ENCODE measurements at places on chromosomes 2 and 18.

GRCh38 chr2:239966853-239967552, 58.1 kb downstream of the NDUFA10 start:
- peak; percentile 61 for ATAC-seq

- ATAC-seq: peak; percentile 46
Observed at GRCh38 chr2:53786352-53786704, 425 bp downstream of the ASB3 start.

DNA sequence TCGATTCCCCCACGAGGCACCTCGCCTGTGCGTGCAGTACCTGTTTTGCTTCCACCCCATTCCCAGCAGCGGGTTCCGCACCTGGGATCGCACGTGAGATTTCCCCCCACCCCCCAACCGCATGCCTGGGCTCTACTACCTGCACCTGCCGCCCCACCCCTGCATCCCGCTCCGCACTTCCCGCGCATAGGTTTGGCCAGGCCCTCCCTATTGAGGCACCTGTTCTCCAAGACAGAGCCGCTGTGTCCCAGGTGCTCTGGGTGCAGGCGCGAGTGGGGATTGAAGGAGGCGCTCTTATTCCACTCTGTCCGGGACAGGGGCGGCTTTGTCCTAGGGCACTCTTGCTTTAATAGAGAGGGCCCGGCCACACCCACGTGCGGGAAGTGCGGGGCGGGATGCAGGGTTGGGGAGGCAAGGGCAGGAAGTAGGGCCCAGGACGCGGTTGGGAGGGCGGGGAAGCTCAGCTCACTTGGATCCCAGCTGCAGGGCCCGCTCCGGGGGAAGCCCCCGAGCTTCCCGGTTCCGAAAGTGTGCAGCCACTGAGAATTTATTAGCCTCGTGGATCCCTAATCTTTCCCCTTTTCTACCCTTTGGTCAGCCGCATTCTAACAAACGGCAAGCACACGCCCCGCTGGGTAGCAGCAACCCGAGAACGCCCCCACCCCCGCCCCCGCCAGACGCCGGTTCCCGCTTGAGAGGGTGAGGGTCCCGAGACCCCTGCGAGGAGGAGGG, 670 bp upstream of the MOCOS start:
- ATAC-seq: peak; percentile 29

GRCh38 chr18:50155406-50155805, 39.5 kb downstream of the MYO5B start:
- ATAC-seq: no peak

GRCh38 chr2:83594241-83595120, 864.6 kb downstream of the SUCLG1 start:
- ATAC-seq: no peak

GRCh38 chr2:196725218-196725617, 74.3 kb downstream of the GTF3C3 start:
- ATAC-seq: no peak

GRCh38 chr2:95761556-95761955, 169.8 kb downstream of the TRIM43 start:
- no peak for ATAC-seq

GRCh38 chr2:64708829-64709228, 55.1 kb upstream of the SERTAD2 start:
- no peak for ATAC-seq

- no peak for ATAC-seq
Observed at GRCh38 chr2:202269585-202269984, 4.0 kb downstream of the NOP58 start.

DNA sequence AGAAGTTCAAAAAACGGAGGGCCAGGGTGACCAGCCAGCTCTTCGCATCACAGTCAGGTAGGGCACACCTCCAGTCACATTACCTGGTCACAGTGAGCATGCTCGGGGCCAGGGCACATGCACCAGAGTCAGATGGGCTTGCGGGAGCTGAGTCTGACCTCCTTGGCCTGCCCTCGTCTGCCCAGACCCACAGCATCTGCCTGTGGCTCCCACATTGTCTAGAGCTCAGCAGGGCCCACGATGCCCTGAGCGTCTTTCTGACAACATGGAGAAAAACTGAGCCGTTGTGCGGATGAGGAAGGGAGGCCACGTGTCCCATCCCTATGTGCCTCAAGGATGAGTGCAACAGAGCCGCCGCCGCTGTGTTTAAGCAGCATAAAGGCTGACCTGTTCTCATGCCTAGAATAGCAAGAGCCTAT, 37.6 kb downstream of the CRACDL start:
- no peak for ATAC-seq

- no peak for ATAC-seq
Observed at GRCh38 chr2:174577967-174578589, 19.5 kb downstream of the WIPF1 start.

DNA sequence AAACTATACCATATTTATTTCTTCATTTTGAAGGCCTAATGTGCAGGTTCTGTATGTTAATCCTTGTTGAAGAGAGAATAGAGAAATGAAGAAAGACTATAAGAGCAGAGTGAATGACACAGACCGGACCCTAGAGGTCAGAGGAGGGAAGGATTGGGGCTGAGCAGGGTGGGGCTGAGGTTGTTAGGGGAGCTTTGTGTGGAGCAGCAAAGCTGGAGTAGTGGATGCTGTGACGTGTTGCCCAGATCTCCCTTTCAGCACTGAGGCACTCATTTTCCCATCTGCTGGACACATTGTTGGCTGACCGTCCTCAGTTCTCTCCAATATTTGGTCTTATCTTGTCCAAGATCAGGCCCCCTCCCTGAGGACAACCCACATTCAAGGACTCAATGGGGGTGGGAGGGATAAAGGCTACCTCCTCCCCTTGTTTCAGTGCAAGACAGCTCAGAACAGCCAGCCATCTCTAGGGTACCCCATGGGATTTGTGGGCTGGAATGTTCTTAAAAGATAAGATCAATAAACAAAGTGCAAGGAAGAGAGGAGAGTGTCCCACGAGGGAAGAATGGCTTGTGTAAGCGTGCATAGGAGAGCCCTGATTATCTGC, 143.6 kb downstream of the TDRD15 start:
- no peak for ATAC-seq

GRCh38 chr18:9066358-9066757, 36.1 kb upstream of the NDUFV2 start:
- no peak for ATAC-seq

GRCh38 chr2:120734930-120735651, 577 bp upstream of the GLI2 start:
- ATAC-seq: no peak

GRCh38 chr2:105320651-105321215, 8.8 kb downstream of the TGFBRAP1 start:
- ATAC-seq: no peak

GRCh38 chr2:220178991-220179695, 551.7 kb downstream of the SLC4A3 start:
- no peak for ATAC-seq

DNA sequence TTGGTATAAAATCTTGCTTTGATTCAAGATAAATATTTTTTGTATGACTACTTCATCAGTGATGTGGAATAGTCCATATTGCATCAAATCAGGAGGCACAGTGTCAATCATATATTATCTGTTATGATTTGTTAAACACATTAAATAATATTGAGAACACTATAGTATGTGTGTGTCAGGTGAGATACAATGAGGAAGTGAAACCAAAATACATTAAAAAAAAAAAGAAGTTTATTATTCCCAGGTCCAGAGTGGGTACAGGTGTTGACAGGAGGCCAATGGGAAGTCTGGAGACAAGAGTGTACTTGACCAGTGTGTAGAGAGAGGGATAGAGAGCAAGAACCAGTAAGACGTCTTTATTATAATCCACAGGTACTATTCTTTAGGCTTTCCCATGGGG, 292.6 kb downstream of the FSIP2 start:
- ATAC-seq: no peak

GRCh38 chr2:112789186-112789585, 4.9 kb upstream of the IL1A start:
- ATAC-seq: no peak

DNA sequence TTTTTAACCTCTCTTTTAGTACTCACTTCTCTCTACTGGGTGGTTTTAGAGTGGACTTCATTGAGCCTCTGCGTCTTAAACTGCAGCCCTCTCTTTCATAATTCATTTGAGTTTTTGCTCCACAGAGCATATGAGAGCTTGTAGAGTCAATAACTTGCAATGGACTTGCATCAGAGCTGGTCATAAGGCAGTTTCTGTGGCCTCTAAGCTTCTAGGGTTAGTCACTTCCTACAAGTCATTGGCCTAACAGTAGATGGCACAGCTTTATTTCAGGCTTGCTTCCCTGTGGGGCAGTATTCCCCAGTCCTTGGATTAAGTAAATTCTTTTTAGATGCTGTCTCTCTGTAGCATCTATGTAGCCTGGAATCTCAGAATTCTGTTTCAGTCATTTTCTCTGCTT, 1435.7 kb downstream of the LRP1B start:
- ATAC-seq: no peak

GRCh38 chr2:126788113-126788512, 110.6 kb upstream of the TEX51 start:
- no peak for ATAC-seq

GRCh38 chr18:10161315-10161714, 247.5 kb downstream of the VAPA start:
- ATAC-seq: no peak

DNA sequence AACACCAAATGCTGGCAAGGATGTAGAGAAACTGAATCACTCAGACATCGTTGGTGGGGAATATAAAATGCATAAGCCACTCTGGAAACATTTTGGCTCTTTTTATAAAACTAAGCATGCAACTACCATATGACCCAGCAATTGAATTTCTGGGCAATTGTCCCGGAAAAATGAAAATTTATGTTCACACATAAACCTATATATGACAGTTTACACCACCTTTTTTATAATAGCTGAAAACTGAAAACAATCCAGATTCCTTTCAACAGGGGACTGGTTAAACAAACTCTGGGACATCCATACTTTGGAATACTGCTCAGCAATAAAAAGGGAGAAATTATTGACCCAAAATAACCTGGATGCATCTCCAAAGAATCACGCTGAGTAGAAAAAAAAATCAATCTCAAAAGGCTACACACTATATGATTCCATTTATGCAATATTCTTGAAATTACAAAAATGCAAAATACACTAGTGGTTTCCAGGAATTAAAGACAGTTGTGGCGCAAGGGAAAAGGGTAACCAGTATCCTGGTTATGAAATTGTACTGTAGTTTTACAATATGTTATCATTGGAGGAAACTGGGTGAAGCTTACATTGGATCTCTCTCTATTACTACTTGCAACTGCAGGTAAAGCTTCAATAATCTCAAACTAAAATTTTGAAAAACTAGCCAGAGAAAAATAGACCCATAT, 130.2 kb upstream of the PID1 start:
- ATAC-seq: no peak

GRCh38 chr2:127193967-127194280, 26.2 kb downstream of the CYP27C1 start:
- peak; percentile 56 for ATAC-seq

DNA sequence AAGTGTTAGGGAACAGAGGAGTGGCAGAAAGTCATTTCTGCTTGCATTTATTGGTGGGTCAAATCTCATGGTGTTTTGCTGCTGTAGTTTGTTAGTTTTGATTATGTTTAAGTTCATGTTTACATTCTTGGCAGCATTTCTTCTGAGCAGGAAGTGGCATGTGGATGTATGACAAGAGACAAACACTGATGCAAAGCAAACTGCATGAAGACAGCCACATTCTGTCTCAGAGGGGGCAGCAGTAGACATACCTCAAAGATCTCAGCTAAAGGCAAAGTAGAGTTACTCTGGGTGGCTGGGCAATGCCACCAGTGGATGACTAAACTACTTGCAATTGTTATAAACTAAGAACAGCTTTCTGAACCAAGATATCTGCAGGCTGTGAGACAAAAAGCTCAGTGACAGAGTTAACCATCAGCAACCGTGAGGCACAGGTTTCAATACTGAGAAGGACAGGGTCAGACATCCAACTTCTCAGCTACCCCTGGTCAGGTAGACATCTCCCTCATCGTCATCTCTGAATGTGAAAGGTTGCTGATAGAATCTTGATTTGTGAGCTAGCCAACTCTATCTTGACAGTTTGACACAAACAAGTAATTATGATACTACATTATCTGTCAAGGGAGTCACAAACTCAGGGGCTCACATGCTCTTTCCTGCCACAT, 16.4 kb downstream of the GALNT3 start:
- ATAC-seq: no peak

GRCh38 chr2:102575888-102576287, 43.5 kb upstream of the SLC9A2 start:
- no peak for ATAC-seq

- no peak for ATAC-seq
Observed at GRCh38 chr18:23929362-23929930, 85.1 kb upstream of the TTC39C start.

GRCh38 chr2:41892476-41892875, 155.3 kb upstream of the PKDCC start:
- ATAC-seq: no peak

- peak; percentile 65 for ATAC-seq
Observed at GRCh38 chr2:144357623-144358373, 162.1 kb downstream of the ZEB2 start.

GRCh38 chr2:7625392-7626138, 708.4 kb downstream of the RNF144A start:
- ATAC-seq: no peak

DNA sequence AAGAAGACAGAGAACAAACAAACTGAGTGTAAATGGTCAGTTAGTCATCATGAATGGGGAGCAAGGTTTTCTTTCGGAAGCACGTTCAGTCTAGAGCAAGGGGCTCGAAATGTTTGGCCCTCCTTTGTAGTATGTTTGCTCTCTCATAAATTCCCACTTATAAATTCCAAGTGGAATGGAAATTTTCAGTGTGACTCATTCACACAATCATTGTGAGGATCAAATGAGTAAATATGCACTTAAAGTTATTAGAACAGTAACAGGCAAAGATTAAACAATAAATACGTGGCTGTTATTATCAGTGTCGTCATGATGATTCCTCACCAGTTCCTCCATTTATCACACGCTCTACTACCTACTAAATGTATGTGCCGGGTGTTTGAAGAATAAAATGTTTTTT, 10.5 kb downstream of the CNGA3 start:
- ATAC-seq: no peak

DNA sequence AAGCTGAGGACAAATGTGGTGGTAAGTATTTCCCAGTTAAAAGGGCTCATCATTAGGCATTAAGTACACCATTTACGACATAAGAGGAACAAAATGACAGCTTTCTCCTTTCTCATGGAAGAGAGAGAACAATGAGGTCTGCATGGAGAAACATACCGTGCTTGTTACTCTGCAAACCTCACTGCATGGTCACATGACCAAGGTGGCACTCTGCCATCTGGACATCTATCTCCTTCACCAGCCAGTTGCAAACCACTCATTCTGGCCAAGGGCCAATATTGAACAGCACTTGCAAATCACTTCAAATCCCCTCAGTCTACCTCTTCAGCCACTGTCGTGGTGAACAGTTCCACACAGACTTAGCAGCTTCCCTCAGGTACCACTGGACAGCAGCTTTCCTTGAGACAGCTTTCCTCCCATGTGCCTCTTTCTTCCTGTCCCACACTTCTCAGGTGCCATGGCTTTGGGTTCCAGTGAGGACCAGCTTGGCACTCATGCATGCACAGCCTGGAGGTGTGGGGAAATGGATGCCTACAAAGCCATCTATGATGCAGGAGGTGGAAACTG, 29.5 kb upstream of the DPP4 start:
- ATAC-seq: no peak

- ATAC-seq: no peak
Observed at GRCh38 chr2:11553661-11554398, 20.0 kb downstream of the GREB1 start.

All from gastroesophageal sphincter (tissue), 4 donors.